ENCODE measurements at places on chromosomes 12 and 14.

DNA sequence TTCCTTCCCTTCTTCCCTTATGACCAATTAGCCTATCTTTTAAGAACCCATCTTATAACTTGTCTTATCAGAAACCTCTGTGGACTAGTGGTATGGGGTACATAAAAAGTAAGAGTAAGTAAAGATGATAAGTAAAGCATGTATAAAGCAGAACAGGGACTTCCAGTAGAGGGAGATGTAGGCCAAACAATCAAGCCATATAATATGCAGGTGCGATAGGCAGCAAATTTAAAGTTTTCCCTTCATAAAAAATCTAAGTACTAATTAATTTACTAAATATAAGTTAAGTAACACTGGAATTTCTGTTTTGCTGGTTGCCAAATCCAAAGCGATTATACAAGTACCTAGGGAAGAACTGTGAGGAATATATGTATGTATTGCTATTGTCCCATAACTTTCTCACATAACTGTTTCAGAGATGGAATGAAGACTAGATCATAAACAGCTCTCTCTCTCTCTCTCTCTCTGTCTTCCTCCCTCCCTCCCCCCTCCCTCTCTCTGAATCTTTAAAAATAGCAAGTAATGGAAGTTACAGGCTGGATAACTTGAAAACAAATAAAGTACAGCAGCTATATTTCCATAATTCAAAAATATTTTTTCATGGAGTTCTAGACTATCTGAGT, 25.7 kb downstream of the METTL25 start:
- DNase-seq = no peak

DNA sequence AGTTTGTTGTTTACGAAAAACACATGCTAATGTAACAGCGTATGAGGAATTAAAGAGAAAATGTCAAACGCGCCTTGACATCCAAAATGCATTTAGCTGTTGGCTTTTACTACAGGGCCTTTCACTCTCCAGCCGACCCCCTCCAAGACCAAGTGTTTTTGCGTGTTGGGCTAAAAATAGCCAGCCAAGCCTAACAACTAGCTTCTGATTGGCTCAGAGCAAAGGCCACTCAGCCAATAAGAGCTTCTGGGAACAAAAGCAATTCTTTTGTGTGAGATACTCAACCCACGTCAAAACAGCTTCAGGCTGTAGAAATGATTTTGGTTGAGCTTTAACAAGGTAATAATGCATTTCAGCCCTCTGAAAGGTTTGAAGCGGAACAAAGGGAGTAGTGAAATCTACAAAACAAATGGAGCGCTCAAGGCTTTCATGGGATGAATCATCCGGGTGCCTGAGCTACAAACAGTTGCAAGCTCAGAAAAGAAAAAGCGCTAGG, 198.7 kb upstream of the DCN start:
- peak; percentile 11 for DNase-seq

- DNase-seq = peak; percentile 40
Observed at GRCh38 chr14:23186913-23187654, 3.6 kb upstream of the SLC7A8 start.

DNA sequence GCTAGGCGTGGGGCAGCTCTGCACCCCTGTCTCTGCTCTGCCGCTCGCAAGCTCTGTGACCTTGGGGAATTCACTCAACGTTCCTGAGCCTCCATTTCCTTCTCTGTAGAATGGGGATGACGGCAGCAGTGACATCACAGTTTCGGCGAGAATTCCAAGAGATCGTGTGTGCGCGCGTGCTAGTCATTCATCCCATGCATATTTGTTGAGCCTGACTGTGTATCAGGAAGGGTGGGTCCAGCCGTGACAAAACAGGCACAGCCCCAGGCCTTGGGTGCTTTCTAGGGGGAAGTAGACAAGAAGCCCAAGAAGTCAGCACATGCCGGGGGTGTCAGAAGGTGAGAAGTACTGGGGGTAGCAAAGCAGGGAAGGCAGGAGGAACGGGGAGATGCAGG, 145.6 kb upstream of the NCOR2 start:
- no peak for DNase-seq

DNA sequence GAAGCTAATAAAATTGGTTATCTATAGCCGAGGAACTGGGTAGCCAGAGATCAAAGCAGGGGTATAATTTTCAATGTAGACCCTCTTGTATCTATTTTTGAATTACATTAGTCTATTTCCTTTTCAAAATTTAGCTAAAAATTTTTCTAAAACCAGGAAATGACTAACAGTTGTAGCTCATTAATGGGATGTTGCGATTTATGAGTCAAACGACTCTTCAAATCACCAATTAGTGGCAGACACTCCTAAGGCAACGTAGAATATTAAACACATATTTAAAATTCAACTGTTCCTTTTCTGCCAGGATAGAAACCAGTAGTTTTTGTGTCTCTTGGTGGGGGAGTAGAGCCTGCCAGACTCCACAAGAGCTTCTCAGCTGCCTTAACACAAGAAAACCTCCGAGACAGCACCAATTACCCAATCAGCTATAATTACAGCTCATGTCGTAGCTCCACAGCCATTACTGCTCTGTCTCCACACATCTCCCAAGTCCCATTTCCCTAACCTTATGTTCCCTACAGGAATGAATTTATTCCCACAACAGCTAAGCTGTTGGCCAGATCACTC, 26.9 kb downstream of the GCN1 start:
- no peak for DNase-seq

- no peak for DNase-seq
Observed at GRCh38 chr12:14693116-14693515, 3.3 kb downstream of the GUCY2C start.

DNA sequence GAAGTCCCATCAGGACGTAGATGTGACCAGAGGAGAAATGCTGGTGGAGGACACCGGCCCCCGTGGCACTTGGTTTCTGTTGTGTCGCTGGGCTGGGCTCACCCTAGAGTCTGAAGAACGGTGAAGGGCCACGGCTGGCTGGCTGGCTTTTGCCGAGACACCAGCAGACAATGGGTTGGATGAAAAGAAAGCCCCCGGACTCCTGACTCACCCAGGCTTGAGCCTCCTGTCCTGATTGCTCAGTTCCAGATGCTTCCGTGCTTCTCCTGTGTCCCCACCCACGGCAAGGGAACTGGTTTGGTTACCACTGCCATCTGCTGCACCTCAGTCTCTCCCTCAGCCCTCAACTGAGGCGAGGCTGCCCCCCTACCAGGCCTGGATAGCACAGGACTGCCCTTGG, 10.4 kb upstream of the ENDOU start:
- no peak for DNase-seq

DNA sequence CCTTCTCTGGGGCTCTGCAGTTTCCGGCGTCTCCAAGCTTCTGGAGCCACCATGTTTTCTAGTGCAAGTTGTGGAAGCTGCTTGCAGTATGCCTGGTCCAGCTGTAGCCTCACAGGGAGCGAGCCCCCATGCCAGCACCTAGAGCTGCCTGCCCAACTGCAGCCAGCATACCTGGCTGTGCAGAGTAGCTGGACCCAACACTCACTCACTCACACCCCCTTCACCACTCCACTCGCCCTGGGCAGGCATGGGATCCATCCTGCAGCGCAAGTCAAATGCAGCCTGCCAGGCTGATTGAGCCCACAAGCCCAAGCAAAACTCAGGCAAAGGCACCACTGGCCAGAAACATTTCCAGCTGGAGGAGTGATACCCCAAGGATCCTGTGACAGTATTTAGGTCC, 797.3 kb downstream of the SLC16A7 start:
- DNase-seq = no peak
